GM23338 (cell line): ENCODE measurements at places on chromosomes 12 and 14. TPM values are rescaled to one million over a fixed set of nuclear protein-coding genes. Genes with fewer than 3 reads are reported as not detected.
A peak's percentile ranks its signal among the peaks of the same experiment; 100 is the strongest.

C12orf54 gene
- total RNA-seq, result not detected in 2 replicates

GRCh38 chr14:32382704-32383103, 53.6 kb downstream of the AKAP6 start:
- no peaks in the 10 kb centered on the region for H3K36me3 ChIP-seq
- no peaks in the 10 kb centered on the region for H3K27me3 ChIP-seq
- H3K27ac ChIP-seq, result no peak overlapping the region
- peak; percentile 36 for DNase-seq

DNA sequence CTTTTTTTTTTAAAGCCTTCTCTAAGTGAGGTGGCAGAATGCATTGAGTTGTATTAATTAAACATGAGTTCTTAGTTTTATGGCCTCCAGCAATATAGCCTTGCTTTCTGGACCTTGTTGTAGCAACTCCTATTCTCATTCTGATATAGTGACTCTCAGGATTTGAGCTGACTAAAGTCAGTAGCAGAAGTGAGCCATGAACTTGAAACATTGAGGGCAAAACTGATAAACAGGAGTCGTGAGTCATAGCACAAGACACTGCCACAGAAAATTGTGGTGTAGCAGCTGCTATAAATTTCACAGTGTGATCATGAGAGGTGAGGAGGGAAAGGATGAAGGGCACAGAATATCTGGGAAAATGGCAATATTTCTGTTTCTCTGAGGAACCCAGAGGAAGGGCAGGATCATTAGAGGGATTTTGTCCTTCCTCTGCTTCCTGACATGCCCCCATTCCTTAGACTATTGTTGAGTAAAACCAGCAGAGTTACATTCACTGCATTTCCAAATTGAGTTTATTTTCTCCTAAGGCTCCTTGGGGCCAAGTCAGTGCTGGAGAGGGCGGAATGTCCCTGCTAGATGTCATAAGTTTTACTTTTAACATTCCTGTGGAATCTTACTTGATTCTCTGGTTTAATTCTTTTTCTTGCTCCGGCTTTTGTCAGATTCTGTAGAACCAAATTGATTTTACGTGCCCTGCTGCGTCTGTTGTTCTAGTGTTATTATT, 7.5 kb downstream of the KLRG1 start:
- H3K27me3 ChIP-seq, result no peaks in the 10 kb centered on the region
- no peak overlapping the region for H3K27ac ChIP-seq
- H3K4me3 ChIP-seq, result no peak overlapping the region
- no peaks in the 10 kb centered on the region for H3K4me1 ChIP-seq
- DNase-seq, result no peak
- H3K36me3 ChIP-seq, result no peaks in the 10 kb centered on the region

LTBP2 gene
- 0.49 and 2.1 TPM in 2 replicates for total RNA-seq

DNA sequence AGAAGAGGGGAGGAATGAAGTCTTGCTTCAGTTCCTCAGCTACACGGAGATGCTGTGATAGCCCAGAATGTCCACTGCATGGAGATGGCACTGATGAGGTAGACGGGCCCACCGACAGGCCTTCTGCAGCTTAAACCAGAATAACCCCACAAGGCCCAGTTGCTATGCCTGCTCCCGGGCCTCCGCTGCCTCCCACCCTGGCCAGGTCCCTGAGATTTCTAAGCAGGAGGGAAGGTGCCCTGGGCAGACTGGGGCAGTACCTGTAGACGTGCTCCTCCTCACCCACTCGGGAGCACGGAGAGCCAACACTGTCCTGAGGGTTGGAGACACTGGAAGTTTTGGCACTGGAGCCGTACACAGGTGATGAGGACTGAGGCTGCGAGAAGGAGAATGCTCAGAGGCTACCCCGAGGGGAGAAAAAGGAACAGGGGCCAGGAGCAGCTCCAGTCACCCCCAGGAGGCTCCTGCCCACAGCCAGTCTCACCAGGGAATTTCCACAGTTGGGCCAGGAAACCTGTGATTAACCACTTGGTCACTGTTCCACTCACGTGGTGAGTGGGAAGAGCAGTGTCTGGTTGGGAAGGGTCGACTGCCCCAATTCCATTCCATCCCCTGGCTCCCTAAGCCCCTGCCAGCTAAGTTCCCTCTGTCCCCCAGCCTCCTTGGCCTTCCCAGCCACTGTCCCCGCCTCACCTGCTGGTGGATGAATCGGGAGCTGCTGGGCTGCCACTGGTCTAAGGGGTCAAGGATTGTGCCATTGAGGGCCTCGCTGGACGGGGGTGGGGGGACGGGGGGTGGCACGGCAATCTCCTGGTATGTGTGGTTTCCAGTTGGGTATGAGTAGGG, 22.8 kb upstream of the RPLP0 start:
- H3K27me3 ChIP-seq, result no peaks in the 10 kb centered on the region
- H3K4me1 ChIP-seq, result peaks cover 15% of the 10 kb centered on the region
- H3K4me3 ChIP-seq, result no peak overlapping the region
- no peak overlapping the region for H3K27ac ChIP-seq
- DNase-seq, result no peak

PXN gene
- 69.3 and 76.0 TPM in 2 replicates for total RNA-seq

GRCh38 chr12:65125247-65125646, 4.1 kb upstream of the WIF1 start:
- no peak overlapping the region for H3K27ac ChIP-seq
- no peaks in the 10 kb centered on the region for H3K36me3 ChIP-seq
- no peak overlapping the region for H3K4me3 ChIP-seq
- peaks cover 26% of the 10 kb centered on the region for H3K27me3 ChIP-seq

DNA sequence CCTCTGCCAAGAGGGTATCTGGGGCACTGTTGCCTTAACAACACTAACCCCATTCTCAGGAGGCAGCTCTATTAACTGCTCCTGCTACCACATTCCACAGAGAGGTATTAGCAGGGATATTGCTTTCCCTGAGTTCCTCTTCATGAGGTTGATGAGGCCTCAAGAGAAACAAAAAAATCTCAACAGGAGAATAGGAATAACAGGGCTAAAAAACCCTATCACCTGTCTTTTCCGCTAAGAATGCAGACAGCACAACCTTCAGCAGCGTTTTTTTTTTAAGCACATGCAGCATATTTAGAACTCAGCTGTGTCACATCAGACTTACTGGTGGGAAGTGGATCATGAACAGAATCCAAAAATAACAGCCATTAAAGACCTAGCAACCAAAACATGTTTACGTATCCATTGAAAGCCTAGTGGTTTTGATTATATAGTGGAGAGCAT, 29.2 kb downstream of the ATF7 start:
- H3K4me3 ChIP-seq, result no peak overlapping the region
- H3K4me1 ChIP-seq, result peaks cover 11% of the 10 kb centered on the region
- no peak overlapping the region; the same call in 1 of the 2 replicates for H3K27ac ChIP-seq
- H3K27me3 ChIP-seq, result no peaks in the 10 kb centered on the region
- no peaks in the 10 kb centered on the region for H3K36me3 ChIP-seq
- no peak for DNase-seq

GRCh38 chr12:25058658-25059058, 109.8 kb upstream of the BCAT1 start:
- no peak overlapping the region for H3K27ac ChIP-seq
- peaks cover 4% of the 10 kb centered on the region for H3K4me1 ChIP-seq
- no peak overlapping the region for H3K4me3 ChIP-seq
- H3K36me3 ChIP-seq, result no peaks in the 10 kb centered on the region
- no peaks in the 10 kb centered on the region for H3K27me3 ChIP-seq

GRCh38 chr12:26654623-26655022, 178.4 kb downstream of the ITPR2 start:
- H3K27me3 ChIP-seq, result no peaks in the 10 kb centered on the region
- no peak overlapping the region for H3K27ac ChIP-seq
- no peak overlapping the region for H3K4me3 ChIP-seq
- H3K36me3 ChIP-seq, result peaks cover 54% of the 10 kb centered on the region

CLEC4D gene
- 0.90 TPM in 1 of 2 replicates, not detected in the other for total RNA-seq

SCNN1A gene
- total RNA-seq, result 125 and 134 TPM in 2 replicates

DHRS1 gene
- 15.4 and 22.7 TPM in 2 replicates for total RNA-seq

FGFR1OP2 gene
- 45.0 and 61.4 TPM in 2 replicates for total RNA-seq

DNA sequence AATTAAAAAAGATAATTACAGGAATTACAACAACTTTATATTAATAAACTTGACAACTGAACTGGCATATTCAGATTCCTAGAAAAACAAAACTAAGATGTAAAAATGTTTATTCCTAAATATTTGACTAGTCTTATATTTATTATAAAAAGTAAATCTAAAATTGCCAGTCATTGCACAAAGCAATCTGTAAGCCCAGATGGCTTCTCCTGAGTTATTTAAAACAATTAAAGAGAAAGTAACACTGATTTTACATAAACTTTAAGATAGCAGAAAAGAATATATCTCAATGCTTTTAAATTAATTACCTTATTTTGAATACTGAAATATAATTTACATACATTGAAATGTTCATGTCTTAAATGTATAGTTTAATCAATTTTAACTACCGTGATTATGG, 434.1 kb upstream of the RPL10L start:
- no peak overlapping the region for H3K4me3 ChIP-seq
- H3K36me3 ChIP-seq, result no peaks in the 10 kb centered on the region
- no peaks in the 10 kb centered on the region for H3K27me3 ChIP-seq
- H3K4me1 ChIP-seq, result no peaks in the 10 kb centered on the region

SLC25A3 gene
- total RNA-seq, result 703 and 844 TPM in 2 replicates

- H3K4me1 ChIP-seq, result no peaks in the 10 kb centered on the region
- no peaks in the 10 kb centered on the region for H3K27me3 ChIP-seq
- H3K36me3 ChIP-seq, result no peaks in the 10 kb centered on the region
- H3K4me3 ChIP-seq, result no peak overlapping the region
- DNase-seq, result no peak
Measured at GRCh38 chr12:101238800-101239329, 28.8 kb upstream of the SLC5A8 start.

DNA sequence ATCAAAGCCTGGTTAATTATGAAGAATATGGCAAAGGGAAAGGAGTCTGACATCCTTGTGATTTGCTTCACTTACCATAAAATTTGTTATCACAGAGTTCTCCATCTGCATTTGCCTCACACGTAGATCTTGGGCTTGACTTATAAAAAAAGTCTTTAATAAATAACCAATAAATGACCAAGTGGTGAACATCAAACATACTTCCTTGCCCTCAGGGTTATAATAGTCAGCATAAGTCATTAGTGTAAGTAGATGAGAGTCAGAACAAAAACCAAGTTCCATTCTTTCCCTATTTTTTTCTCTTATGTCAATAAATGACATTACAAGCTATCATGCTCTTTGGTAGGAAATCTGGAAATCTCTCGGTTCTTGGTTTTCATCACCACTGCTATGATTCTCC, 635.4 kb upstream of the ATXN7L3B start:
- H3K36me3 ChIP-seq, result no peaks in the 10 kb centered on the region
- H3K4me1 ChIP-seq, result no peaks in the 10 kb centered on the region

FZD10 gene
- total RNA-seq, result 0.35 and 0.45 TPM in 2 replicates

HOXC9 gene
- not detected in 2 replicates for total RNA-seq

DNA sequence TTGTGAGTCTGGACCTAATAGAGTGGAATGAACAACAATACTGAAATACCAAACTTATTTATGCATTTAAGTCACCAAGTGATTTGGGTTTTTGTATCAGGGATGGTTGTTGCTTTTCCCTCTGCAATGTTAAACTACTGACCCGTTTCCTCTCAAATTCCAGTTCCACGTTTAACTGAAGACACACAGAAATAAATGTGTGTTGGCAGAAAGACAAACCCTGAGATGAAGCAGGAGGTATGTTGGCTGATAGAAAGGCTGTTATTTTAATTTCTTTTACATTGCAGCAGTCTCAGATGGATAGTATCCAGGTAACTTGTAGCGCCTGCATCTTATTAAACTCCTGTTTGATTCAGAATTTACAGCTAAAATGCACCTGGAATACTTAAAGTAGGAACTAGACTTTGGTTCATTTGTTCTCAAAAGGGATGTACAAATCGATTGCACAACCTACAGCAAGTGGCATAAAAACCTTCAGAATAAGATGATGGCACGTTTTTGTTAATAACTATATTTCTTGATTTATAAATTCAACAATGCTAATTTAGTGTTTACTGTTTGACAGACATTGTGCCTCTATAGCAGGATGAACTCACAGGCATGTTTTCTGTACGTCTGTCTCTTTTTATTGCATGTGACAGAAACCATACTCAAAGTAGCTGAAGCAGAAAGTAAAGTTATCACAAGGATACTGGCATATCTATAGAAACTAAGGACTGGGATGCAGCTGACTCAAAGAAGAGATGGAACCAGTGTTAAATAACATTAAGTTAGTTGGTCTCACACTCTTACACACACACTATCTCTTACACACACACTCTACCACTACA, 405.7 kb downstream of the ZFP36L1 start:
- no peak overlapping the region for H3K27ac ChIP-seq
- H3K36me3 ChIP-seq, result no peaks in the 10 kb centered on the region
- H3K4me3 ChIP-seq, result no peak overlapping the region
- H3K27me3 ChIP-seq, result no peaks in the 10 kb centered on the region

GRCh38 chr14:34522496-34522895, 17.0 kb downstream of the EAPP start:
- no peaks in the 10 kb centered on the region for H3K4me1 ChIP-seq

DNA sequence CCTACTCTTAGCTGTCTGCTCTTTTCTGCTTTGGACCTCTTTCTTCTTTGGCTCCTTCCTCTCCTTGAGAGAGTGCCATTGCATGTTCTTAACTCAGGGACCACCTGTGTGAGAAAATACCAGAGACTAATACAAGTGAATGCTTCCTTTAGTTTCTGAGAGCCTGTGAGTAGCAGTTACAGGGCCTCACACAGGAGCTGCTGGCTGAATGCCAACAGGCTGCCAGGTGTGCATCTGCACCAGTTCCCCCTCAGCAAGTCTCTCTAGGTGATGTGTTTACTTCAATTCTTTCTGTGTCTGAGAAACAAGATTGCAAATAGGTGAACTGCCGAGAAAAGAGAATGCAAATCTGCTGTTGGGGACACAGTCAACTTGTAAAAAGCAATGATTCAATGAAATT, 108.2 kb downstream of the STXBP6 start:
- H3K4me3 ChIP-seq, result no peak overlapping the region
- DNase-seq, result peak; percentile 33
- H3K27me3 ChIP-seq, result no peaks in the 10 kb centered on the region
- H3K4me1 ChIP-seq, result peaks cover 30% of the 10 kb centered on the region
- peak overlapping the region; percentile 89 for H3K27ac ChIP-seq

SUPT16H gene
- 154 and 187 TPM in 2 replicates for total RNA-seq

DNA sequence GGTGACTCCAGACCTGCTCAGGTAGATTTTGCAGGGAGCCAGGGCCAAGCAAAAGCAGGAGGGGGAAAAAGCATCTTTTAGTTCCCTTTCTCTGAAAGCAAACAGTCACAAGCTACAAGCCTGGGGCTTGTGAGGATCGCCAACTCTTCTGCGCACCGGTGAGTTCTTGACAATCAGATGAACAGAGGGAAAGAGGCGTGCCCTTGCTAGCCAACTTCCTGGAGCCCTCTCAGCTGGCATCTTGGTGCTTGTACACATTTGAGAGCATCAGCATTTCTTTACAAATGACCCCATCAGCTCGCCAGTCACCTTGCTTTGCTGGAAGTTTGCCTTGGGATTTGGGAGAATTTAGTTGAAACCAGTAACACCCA, 55.5 kb downstream of the ZNF664 start:
- H3K36me3 ChIP-seq, result no peaks in the 10 kb centered on the region
- no peak overlapping the region for H3K4me3 ChIP-seq
- DNase-seq, result no peak
- no peaks in the 10 kb centered on the region for H3K4me1 ChIP-seq
- H3K27me3 ChIP-seq, result no peaks in the 10 kb centered on the region

GRCh38 chr12:116009805-116010204, 267.7 kb downstream of the MED13L start:
- H3K4me3 ChIP-seq, result no peak overlapping the region
- no peak overlapping the region for H3K27ac ChIP-seq
- peaks cover 10% of the 10 kb centered on the region; the same call in 1 of the 2 replicates for H3K36me3 ChIP-seq
- H3K4me1 ChIP-seq, result peaks cover 5% of the 10 kb centered on the region; the same call in 1 of the 2 replicates
